ENCODE measurements at places on chromosomes 12 and 14.
A peak's percentile ranks its signal among the peaks of the same experiment; 100 is the strongest.

DNA sequence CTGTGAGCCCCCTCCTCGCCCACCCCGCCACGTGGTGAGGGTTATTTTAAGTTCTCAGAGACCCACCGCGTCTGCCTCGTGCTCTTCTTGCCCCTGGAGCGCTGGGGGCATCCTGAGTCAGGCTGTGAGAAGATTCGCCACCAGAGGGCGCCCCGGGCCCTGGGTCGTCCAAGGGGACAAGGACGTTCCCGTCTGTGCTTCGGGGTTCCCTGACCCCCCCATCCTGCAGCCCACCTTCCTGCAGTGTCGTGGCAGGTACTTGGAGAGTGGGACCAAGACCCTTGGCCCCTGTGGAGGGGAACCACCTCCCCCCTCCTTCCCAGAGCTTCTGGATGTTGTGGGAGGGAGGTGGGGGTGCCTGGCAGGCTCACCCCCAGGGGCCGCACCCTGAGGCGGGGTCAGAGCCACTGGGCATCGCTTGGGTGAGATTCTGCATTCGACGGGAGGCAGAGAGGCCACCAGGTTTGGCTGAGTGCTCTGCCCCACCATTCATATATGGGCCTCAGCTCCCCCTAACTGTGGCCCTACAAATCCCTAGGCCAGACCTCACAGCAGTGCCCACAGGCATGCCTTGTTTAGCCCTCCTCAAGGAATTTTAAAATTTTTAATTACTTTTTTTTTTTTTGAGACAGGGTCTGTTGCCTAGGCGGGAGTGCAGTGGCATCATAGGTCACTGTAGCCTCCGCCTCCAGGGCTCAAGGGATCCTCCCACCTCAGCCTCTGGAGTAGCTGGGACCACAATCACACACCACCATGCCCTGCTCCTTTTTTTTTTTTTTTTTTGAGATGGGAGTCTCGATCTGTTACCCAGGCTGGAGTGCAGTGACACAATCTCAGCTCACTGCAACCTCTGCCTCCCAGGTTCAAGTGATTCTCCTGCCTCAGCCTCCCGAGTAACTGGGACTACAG lies 17.0 kb downstream of the RHOF start:
- no peak for DNase-seq

GRCh38 chr14:32847867-32848266 lies 90.8 kb upstream of the NPAS3 start:
- DNase-seq = no peak

DNA sequence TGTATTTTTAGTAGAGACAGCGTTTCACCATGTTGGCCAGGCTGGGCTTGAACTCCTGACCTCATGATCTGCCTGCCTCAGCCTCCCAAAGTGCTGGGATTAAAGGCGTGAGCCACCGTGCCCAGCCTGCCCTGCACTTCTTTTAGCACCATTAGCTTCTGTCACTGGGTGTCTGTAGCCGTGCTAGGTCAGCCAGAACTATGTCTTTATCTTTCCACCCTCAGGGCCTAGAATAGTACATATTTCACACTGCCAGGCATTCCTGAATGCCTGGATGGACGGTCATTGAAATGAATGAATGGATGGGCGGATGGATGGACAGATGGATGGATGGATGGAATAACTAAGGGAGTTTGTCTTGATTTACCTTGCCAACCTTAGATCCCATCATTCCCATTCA lies 33.7 kb downstream of the FBXL14 start:
- DNase-seq = no peak

DNA sequence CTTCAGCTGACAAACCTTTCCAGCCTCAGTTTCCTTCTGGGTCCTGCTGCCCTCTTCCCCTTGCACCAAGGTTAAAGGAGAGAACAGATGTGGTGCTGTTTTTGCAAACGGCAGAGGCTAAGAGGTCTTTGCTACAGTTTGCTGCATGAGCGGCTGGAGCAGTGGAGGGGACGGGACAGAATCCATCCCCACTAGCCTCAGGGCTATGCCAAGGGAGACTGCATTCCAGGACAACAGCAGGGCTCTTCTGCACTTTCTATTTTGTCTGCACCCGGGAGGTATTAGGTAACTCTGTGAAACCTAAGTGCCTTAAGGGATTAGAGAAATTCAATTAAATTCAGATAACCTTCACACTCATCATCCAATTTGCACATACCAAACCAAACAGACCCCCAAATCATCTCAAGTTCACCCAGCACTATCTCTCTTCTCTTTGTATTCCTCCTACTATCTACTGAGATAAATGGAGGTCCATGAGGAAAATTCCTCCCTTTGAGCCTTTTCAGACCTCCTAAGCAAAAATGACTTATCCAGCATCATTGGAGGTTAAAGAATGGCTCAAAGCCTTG lies 103.8 kb upstream of the VRK1 start:
- DNase-seq = no peak

DNA sequence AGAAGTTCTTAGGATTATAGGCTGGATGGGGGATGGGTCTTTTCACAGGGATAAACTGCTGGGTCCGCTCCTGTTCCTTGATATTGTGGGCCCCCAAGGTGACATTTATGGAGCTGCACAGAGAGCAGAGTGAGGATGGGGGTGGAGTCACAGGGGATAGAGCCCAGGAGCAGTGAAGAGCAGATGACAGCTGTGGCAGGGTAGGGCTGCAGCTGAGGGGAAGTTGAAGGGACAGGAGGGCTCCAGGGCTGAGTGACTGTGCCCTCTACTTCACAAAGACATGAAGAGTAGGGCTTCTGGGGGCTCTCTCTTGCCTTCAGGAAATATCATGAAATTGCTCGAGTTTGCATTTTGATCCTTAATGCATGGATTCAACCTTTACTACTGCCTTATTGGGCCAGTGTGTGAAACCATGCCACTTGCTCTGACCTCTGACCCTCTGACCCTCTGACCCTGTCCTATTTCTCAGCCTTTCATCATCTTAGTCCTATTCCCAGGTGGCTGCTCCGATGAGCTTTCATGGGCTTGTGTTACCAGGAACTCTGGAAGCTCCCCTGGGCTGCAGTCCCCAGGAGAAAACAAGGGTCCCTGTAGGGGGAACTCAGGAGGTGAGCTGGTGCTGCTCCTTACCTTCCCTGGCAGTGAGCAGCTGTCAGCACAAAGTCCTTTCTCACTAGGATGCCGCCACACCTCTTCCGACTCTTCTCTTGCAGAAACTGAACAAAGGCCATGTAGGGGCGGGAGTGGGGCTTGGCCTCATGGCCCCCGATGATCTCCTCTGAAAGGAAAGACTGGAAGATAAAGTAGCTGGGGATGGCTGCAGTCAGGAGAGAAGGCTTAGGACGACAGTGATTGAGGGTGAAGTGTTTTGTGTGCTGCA lies 1.6 kb downstream of the GZMH start:
- DNase-seq = no peak

DNA sequence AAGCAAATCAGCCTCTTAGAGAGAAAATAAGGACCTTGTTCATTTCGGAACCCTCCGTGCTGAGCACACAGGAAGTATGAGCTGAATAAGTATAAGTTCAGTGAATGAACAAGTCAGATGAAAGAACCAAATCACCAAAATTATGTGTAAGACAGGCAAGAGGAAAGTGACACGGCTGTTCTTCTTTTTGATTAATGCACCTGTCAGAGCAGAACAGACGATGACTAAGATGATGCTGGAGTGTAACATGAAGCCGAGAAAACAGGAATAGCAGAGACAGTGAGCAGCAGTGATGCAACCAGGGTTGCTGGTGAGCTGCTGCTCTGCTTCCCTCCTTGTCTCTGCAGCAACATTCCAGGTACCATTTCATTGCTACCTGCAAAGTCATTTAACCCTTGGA lies 861.1 kb downstream of the GALC start:
- no peak for DNase-seq

GRCh38 chr12:12975322-12976077 lies 23.5 kb upstream of the GPRC5D start:
- DNase-seq = no peak

GRCh38 chr12:127629066-127629820 lies 637.7 kb upstream of the TMEM132C start:
- no peak for DNase-seq

- DNase-seq = no peak
These were observed 21.6 kb downstream of the ATF1 start for GRCh38 chr12:50785406-50786001.

GRCh38 chr14:61749867-61750266 lies 12.4 kb upstream of the SNAPC1 start:
- DNase-seq = peak; percentile 97

DNA sequence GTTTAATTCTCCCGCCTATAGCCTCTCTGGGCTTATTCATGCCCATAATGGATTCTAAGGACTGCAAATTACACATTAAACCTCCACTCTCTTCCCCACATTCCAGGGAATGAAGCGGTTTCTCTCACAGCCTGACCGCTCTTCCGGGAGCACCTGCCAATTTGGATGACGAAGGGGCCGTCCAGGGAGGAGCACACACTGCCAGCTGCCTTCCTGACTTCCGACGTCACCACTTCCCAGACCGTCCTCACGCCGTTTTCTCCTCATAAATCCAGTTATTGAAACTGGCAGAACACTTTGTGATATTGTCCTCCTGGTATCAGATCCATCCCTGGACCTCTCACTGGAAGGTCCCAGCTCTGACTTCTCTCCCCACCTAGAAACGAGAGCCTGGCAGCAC lies 87.6 kb downstream of the GCH1 start:
- no peak for DNase-seq

GRCh38 chr14:104925855-104926609 lies 1.4 kb downstream of the PLD4 start:
- DNase-seq = no peak

GRCh38 chr12:68932128-68932960 lies 627 bp downstream of the CPM start:
- DNase-seq = no peak

- DNase-seq = no peak
These were observed 5.1 kb upstream of the SERPINA6 start for GRCh38 chr14:94328196-94328595.

GRCh38 chr14:61174441-61174891 lies 106.7 kb downstream of the TMEM30B start:
- no peak for DNase-seq

DNA sequence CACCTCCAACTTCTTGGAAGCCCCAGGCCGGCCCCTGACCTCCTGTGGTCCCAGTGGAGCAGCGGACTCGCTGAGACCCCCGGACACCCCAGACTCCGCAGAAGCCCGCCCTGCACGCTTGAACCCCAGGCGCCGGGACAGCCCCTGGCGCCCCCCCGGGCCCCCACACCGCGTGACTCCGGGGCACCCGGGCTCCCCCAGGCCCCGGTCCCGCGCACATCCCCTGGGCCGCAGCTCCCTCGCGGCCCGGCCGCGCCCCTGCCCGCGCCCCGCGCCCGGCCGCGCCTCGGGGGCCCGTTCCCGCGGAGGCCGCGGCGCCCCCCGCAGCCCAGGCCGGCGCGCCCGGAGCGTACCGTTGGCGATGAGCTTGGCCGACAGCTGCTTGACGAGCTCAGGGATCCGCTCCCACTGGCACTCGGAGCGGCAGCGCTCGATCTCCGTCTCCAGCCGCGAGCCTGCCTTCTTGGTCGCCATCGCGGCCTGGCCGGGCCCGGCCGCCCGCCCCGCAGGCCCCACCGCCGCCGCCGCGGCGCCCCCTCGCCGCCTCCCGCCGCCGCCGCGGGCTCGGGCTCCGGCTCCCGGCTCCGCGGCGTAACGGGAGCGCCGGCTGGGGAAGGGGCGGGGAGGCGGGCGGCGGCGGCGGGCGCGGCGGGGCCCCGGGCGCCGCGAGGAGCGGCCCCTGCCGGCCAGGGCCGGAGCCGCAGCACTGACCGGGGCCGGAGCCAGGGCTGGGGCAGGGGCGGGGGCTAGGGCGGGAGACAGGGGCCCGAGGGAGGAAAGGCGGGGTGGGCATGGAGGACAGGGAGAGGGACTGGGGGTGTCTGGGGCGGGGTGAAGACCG lies at the start of gene TTC7B:
Gene TTC7B (minus strand): TSS at position 609 of the 841 bp plus-strand sequence. CDS start 135 bp downstream, at position 474.
- DNase-seq = no peak

DNA sequence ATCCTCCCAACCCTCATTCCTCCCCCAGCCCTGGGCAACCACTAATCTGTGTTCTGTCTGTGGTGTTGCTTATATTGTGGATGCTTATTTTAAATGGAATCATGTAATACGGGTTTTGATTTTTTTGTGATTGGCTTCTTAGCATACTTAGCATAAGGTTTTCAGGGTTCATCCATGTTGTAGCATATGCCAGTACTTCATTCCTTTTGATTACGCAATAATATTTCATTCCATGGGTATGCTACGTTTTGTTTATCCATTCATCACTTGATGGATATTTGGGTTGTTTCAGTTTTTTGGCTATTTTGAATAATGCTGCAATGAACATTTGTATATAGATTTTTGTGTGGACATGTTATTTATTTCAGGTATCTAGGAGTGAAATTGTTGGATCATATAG lies 82.9 kb downstream of the TSPAN9 start:
- no peak for DNase-seq
